ENCODE measurements at places on chromosomes 7 and 10. TPM values are rescaled to one million over a fixed set of nuclear protein-coding genes. Genes with fewer than 3 reads are reported as not detected.

Gene GIMAP5
- total RNA-seq = not detected

Gene IGFBP3
- 221 TPM for total RNA-seq

- no peaks in the 10 kb centered on the region for H3K36me3 ChIP-seq
- no peak overlapping the region for H3K27ac ChIP-seq
- no peak for DNase-seq
Observed at GRCh38 chr7:110861163-110861562, 229.8 kb upstream of the LRRN3 start.

GRCh38 chr10:131946880-131947279 lies 34.8 kb downstream of the BNIP3 start:
- no peaks in the 10 kb centered on the region for H3K4me1 ChIP-seq
- no peak for DNase-seq
- H3K36me3 ChIP-seq = peaks cover 22% of the 10 kb centered on the region
- no peak overlapping the region for H3K27ac ChIP-seq
- H3K27me3 ChIP-seq = no peaks in the 10 kb centered on the region

GRCh38 chr10:23870651-23871610 lies 338.0 kb upstream of the KIAA1217 start:
- no peak overlapping the region for H3K27ac ChIP-seq
- no peaks in the 10 kb centered on the region for H3K4me1 ChIP-seq
- no peaks in the 10 kb centered on the region for H3K27me3 ChIP-seq
- no peak overlapping the region for H3K4me3 ChIP-seq
- DNase-seq = no peak

- peak; percentile 63 for DNase-seq
- H3K36me3 ChIP-seq = peaks cover 100% of the 10 kb centered on the region
- peak overlapping the region; percentile 98 for H3K27ac ChIP-seq
- peaks cover 22% of the 10 kb centered on the region for H3K4me1 ChIP-seq
- H3K27me3 ChIP-seq = no peaks in the 10 kb centered on the region
Observed at GRCh38 chr7:5525271-5526099, 101.9 kb upstream of the TNRC18 start.

DNA sequence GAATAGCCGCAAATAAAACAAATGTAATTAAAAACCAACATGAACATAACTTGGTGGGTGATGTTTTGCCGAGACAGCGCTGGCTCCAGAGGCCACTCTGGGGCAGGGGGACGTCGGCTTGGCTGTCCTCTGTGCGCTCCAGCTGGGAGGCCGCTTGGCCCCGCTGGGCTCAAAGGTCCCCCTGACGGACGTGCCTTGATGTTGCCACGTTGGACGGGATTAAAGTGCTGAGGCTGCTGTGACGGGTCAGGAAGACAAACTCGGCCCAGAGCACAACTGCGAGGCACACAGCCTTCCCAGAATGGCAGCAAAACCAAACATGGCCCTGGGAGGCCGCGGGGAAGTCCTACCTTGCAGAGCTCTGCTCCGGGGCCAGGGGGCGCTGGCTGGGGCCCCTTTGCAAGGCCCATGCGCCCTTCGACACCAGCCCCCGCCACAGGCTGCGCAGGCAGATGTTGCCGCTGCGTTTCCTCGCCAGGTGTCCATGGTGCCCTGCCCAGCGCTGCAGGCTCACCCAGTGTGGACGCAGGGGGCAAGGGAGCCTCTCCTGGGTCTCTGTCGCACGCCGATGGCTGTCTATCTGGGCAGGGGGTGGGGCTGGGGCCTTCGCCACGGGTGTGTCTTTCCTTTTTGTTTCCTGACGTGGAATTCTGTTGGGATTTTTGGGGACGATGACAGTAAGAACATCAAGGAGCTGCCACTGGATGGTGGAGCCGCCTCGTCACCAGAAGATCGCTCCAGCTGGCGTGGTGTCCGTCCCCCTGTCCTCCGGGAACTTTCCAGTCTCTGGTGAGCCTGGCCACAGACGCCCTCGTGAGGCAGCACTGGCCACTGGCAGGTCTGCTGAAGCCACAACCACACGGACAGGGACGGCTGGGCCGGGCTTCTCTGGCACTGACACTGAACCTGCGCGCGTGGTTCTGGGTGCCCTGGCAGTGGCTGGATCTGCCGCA lies 99.6 kb upstream of the DIP2C start:
- H3K36me3 ChIP-seq = peaks cover 66% of the 10 kb centered on the region
- no peaks in the 10 kb centered on the region for H3K4me1 ChIP-seq
- H3K27ac ChIP-seq = peak overlapping the region; percentile 30
- no peak overlapping the region for H3K4me3 ChIP-seq

- peaks cover 5% of the 10 kb centered on the region for H3K36me3 ChIP-seq
- no peak overlapping the region for H3K27ac ChIP-seq
- no peaks in the 10 kb centered on the region for H3K27me3 ChIP-seq
- H3K4me3 ChIP-seq = no peak overlapping the region
- H3K4me1 ChIP-seq = no peaks in the 10 kb centered on the region
Observed at GRCh38 chr7:138097064-138097741, 20.9 kb downstream of the AKR1D1 start.

- no peaks in the 10 kb centered on the region for H3K4me1 ChIP-seq
- no peaks in the 10 kb centered on the region for H3K27me3 ChIP-seq
- no peak overlapping the region for H3K4me3 ChIP-seq
- no peaks in the 10 kb centered on the region for H3K36me3 ChIP-seq
Observed at GRCh38 chr7:108384716-108385483, 71.3 kb downstream of the NRCAM start.

DNA sequence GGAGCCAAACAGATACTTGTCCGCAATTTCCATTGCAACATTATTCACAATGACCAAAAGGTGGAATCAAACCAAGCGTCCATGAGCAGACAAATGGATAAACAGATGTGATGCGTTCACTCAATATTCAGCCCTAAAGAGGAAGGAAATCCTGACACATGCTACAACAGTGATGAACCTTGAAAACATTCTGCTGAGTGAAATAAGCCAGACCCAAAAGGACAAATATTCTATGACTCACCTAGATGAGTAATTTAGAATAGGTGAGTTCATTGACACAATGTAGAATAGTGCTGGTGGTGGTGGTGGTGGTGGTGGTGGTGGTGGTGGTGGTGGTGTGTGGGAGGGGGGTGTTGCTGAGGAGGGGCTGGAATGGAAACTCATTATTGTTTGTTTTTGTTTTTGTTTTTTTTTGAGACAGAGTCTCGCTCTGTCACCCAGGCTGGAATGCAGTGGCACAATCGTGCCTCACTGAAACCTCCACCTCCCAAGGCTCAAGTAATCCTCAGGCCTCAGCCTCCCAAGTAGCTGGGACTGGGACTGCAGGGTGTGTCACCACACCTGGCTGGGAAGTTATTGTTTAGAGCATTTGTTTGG lies 28.6 kb downstream of the SMKR1 start:
- peak; percentile 16 for DNase-seq
- H3K4me1 ChIP-seq = no peaks in the 10 kb centered on the region
- H3K36me3 ChIP-seq = no peaks in the 10 kb centered on the region
- H3K4me3 ChIP-seq = no peak overlapping the region

GRCh38 chr7:94584113-94584512 lies 71.8 kb downstream of the SGCE start:
- H3K4me3 ChIP-seq = no peak overlapping the region
- H3K4me1 ChIP-seq = peaks cover 36% of the 10 kb centered on the region
- peak overlapping the region; percentile 52 for H3K27ac ChIP-seq
- H3K27me3 ChIP-seq = no peaks in the 10 kb centered on the region
- peak; percentile 17 for DNase-seq

DNA sequence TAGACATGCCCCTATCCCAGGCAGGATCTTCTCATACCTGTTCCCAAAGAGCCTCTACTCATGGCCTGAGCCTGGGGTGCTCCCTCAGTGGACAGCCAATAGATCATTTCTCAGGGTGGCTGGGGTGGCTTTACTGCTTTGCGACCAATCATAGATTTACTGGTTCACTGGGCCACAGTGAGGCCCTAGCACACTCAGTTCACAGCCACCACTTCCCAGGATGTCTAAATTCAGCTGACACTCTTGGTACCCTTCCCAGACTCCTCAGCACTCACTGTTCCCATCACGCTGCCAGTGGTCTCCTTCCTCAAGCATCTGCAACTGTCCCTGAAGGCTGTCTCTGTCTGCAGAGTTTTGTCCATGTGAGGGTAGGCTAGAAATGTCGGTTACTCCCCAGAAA lies 50.6 kb downstream of the ARHGAP22 start:
- H3K36me3 ChIP-seq = no peaks in the 10 kb centered on the region
- no peak overlapping the region for H3K4me3 ChIP-seq
- peaks cover 45% of the 10 kb centered on the region for H3K27me3 ChIP-seq

Gene ATG9B
- total RNA-seq = 7.9 TPM

DNA sequence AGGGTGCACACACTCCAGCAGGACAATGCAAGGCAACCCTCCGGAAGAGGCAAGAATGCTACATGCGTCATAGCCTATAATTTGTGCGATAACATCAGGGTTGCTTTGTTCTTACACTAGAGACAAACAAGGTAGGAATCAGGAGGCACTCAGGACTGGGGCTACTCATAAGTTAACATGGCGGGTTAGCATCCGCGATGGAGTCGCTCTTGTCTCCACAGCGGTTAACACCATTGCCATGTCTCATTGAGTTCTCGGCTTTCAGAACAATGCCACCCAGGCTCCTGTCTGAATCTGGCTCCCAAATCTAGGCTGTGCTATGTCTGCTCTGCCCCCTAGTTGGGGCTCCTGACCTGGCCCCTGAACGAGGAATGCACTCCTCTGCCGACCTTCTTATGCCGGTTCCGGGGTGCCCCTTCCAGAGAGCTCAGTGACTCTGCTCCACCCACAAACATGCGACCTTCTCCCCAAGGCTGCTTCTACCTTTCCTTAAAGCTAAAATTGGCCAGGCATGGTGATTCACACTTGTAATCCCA lies 24.9 kb upstream of the SLF2 start:
- H3K27me3 ChIP-seq = peaks cover 51% of the 10 kb centered on the region
- H3K4me1 ChIP-seq = no peaks in the 10 kb centered on the region
- H3K27ac ChIP-seq = no peak overlapping the region
- H3K36me3 ChIP-seq = no peaks in the 10 kb centered on the region
- no peak for DNase-seq

Gene ANKRD2
- total RNA-seq = 0.90 TPM

Gene ARL4A
- total RNA-seq = 31.9 TPM

DNA sequence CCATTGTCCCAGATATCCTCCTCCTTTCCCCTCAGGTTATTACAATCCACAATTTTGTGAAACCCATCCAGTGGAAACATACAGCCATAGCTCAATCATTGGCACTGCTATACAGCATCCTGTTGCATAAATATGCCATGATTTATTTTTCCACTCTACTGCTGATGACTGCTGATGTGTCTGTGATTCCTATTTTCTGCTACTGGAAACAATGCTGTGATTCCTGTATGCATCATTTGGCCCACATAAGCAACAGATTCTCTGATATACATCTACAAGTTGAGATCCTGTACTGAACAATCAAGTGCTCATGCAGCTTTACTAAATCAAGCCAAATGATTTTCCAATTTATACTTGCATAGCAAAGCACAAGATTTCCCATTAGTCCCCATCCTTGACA lies 39.6 kb downstream of the CUL2 start:
- no peak for DNase-seq
- peaks cover 1% of the 10 kb centered on the region for H3K4me1 ChIP-seq
- H3K4me3 ChIP-seq = no peak overlapping the region
- H3K27me3 ChIP-seq = no peaks in the 10 kb centered on the region

GRCh38 chr10:5325076-5325475 lies 39.7 kb upstream of the UCN3 start:
- H3K27me3 ChIP-seq = no peaks in the 10 kb centered on the region
- no peaks in the 10 kb centered on the region for H3K36me3 ChIP-seq
- no peaks in the 10 kb centered on the region for H3K4me1 ChIP-seq
- H3K4me3 ChIP-seq = no peak overlapping the region
- DNase-seq = no peak
- H3K27ac ChIP-seq = no peak overlapping the region

Gene BICC1
- 70.2 TPM for total RNA-seq

Gene HOXA4
- 1.0 TPM for total RNA-seq

Gene TBL2
- total RNA-seq = 35.9 TPM

GRCh38 chr7:150978126-150978789 lies at the start of gene KCNH2:
KCNH2 (minus strand) TSS chr7:150978321; CDS start chr7:150977913, 408 bp downstream.
- peaks cover 10% of the 10 kb centered on the region for H3K36me3 ChIP-seq
- peak within 1 kb of the TSS; percentile 61 for H3K4me3 ChIP-seq
- DNase-seq = no peak

DNA sequence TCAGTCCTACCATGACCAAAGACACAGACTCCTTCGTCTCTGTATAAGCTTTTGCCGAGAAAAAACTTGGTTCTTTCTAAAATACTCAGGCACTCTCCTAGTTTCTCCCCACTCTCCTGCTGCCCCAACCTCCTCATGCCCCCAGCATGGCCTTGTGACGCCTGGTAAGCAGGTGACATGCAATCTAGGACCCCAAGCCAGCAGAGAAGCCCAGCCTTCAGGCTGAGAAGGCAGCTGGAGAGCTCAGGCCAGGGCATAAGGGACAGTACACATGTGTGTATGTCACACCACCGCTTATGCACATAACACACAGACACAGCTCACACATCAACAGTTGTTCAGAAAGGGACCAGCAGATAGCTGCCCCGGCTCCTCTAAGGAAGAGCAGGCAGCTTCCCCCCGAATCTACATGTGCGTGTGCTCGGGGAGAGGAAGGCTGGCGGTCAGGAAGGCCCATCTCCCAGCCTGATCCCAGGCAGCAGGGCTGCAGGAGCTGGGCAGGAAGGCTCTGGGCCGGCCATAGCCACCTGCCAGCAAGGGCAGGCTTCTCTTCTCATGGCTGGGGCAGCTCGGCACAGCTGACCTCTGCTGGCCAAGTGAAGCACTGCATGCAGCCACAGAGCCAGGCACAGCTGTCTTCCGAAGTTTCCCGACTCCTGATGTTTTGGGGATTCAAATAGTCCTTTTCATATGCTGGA lies 8.5 kb downstream of the DDX56 start:
- peaks cover 64% of the 10 kb centered on the region for H3K36me3 ChIP-seq
- peak; percentile 88 for DNase-seq
- peak overlapping the region; percentile 66 for H3K27ac ChIP-seq
- H3K27me3 ChIP-seq = no peaks in the 10 kb centered on the region
- H3K4me1 ChIP-seq = peaks cover 32% of the 10 kb centered on the region
- H3K4me3 ChIP-seq = no peak overlapping the region

DNA sequence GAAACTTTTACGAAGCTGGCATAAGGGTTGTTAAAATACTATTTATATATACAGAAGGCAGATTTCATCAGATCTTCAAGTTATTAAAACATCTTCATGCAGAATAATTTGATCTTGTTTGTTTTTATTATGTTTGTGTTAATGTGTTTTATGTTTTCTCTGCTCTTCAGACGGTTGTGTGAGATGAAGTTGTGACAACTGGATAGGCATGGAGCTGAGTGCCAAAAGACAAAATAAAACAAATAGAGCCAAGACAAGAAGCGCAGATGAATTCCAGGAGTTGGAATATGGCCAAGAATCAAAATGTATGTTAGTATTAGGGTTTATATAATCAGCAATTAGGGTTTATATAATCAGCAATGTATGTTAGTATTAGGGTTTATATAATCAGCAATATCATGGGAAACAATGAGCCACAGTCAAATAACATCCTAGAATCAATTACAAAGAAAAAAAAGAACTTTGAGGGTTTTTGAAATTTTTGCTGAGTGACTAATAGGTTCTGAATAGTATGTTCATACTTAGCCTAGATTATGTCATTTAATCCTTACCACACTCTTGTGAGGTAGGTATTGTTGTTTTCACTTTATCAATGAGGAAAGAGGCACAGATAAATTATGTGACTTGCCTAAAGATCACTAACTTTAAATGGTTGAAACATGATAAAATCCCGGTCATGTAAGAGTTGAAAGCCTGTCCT lies 488.0 kb upstream of the STEAP1 start:
- peaks cover 5% of the 10 kb centered on the region for H3K36me3 ChIP-seq
- no peaks in the 10 kb centered on the region for H3K4me1 ChIP-seq
- H3K27me3 ChIP-seq = no peaks in the 10 kb centered on the region
- DNase-seq = no peak
- no peak overlapping the region for H3K27ac ChIP-seq
